ENCODE measurements at places on chromosomes 4 and X.

GRCh38 chrX:64437218-64437617 is 42.0 kb upstream of the MTMR8 start:
- no peak for DNase-seq

DNA sequence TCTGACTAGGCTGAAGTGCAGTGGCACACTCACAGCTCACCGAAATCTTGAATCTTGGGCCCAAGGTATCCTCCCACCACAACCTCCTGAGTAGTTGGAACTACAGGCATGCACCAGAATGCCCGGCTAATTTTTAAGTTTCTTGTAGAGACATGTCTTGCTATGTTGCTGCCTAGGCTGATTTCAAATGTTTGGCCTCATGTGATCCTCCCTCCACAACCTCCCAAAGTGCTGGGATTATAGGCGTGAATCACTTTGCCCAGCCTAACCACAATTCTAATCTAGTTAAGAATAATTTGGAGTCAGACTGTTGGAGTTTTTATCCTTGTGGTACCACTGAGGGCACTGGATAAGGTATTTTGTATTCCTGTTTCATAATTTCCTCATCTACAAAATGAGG is 317.5 kb upstream of the AGA start:
- no peak for DNase-seq

DNA sequence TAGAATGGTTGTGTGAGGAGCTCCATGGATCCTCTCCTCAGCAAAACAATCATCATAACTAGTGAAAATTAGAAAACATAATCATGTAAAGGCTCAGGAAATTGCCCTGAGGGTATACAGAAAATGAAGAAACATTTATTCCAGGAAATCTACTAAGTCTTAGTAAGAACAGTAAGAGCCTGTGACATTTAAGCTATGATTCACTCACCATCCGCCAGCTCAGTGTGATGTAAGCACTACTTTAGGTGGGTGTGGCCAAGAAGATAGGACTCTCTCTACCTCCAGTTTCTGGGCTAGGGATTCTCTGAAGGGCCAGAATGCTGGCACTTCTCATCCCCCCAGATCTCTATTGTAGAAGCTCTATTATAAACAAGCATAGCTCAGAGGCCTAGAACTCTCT is 147.5 kb downstream of the DLG3 start:
- no peak for DNase-seq

DNA sequence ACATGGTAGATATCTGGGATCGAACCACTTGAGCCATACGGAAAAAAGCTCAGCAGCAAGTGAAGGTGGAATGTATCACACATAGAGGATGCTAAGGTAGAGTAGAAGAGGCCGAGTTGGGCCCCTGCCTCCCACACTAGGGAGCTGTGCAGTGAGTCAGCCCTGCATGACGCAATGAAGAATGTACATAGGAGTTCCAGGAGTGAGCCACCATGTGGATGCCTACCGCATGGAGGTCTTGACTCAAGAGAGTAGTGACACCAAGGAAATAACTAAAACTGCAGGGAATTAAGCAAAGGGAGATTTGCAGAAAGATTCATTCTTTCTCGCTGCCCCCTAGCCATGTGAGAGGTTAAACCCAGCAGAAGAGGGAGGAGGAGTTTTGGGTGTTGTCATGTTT is 389.6 kb upstream of the IGFBP7 start:
- no peak for DNase-seq

GRCh38 chr4:59969909-59970308 is 1230.2 kb upstream of the ADGRL3 start:
- no peak for DNase-seq

DNA sequence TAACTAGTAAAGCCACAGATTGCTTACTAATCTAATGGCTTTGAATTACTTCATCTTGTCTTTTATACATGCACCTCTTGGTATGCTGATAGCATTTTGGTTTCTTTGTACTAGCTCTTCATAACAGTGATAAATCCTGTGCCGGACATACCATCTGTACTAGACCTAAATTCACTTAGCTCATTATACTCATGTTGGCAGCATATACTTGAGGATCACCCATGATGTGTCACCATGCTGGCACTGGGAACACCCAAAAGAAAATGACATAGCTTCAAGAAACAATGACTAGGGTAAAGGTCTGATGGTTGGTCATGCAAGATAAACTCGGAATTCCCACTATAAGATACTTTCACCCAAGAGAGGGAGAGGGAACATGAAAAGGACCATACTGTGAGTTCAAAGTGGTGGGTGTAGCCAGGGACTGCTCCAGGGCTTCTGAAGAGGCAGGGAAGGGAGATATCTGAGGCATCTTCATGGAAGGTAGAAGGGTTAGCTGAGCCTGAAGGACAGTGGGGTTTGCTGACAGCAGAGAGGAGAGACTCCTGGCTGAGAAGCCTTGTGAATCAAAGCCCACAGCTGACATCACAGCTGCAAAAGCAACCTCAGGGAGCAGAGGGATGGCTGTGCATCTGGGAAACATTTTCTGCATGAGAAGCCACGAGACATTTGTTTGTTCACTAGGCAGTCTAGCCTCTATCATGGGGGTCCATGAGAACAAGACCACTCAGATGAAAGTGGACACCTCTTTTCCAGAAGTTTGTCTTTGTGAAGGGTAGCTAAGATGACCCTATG is 314.2 kb downstream of the RAB28 start:
- DNase-seq, result no peak

- no peak for DNase-seq
Observed at GRCh38 chrX:42415636-42416035, 362.3 kb downstream of the PPP1R2C start.

DNA sequence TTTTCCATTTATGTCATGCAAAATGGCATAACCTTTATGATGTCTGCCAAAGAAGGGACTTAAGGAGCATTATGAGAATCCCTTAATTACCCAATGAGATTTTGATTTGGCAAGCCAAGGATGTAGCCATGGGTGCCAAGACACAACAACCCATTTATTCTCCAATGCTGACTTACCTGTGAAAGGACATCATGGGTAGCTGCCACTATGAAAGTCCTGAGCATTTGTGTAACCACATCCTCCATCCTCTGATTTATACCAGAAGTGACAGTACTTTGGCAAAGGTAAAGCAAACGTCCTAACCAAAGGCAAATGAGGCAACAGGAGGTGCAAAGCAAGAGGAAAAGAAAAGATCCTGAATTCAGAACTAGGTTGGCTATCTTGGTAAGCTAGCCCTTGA is 87.3 kb upstream of the EMCN start:
- DNase-seq, result no peak

DNA sequence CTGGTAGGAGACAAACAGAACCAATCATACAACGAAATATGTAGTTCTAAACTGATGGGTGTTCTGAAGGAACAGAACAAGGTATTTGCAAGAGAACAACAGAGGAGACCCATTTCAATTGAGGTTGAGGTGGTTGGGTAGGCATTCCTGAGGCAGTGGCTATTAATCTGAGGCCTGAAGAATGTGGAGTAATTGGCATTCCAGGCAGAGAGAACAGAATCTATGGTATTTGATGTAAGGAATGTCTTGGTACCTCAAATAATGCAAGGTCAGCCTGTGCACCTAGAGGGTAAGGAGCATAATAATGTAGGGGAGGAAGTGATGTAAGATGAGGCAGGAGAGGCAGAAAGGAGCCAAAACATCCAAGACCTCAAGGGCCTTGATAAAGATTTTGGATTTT is 109.5 kb upstream of the TEX13C start:
- DNase-seq, result no peak

DNA sequence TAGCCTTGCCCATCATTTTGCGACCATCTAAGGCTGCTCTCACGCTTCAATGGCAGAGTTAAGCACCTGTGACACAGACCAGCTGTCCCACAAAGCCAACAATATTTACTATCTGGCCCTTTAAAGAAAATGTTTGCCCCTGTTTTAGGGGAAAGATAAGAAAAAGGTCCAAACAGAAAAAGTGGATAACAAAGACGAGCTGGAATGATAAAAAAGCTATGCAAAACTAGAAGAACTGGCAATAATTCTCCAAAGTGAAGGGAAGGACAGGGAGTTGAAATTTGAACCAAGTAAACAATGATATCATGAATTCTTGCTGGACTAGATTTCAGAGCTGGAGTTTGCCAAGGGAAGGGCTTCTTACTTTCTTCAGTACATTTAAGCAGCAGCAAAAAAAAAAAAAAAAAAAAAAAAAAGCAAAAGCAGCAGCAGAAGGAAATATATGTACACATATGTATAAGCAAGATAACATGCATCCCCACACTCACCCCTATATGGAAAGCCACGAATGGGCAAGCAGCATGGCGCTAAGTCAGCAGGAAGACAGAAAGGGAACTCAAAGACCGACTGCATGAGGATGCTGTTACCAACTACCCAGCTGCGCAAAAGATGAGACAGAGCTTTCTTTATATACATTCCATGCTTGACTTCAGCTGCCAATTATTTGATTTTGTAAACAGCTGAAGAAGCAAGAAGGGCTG is 12.5 kb downstream of the TRAPPC2 start:
- DNase-seq, result no peak

- no peak for DNase-seq
Observed at GRCh38 chr4:100641336-100641735, 123.5 kb upstream of the EMCN start.
